ENCODE measurements at places on chromosomes 1 and 21. TPM values are rescaled to one million over a fixed set of nuclear protein-coding genes. Genes with fewer than 3 reads are reported as not detected.

The TMEM269 gene
- not detected for total RNA-seq

GRCh38 chr1:114108751-114109255, 44.9 kb downstream of the SYT6 start:
- DNase-seq: no peak

DNA sequence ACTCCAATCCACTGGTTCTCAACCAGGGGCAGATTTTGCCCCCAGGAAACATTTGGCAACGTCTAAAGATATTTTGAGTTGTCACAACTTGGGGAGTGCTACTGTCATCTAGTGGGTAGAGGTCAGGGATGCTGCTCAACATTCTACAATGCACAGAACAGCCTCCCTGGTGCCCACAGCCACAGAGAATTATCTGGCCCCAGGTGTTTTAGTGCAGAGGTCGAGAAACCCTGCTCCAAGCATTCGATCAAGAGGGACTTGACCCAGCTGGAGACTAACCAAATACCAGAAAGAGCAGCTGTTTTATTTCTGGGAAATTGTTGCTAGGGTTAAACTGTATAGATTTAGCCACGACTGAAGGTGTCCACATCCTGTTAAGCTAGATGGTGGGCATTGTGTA, 19.2 kb downstream of the CD247 start:
- DNase-seq: no peak

DNA sequence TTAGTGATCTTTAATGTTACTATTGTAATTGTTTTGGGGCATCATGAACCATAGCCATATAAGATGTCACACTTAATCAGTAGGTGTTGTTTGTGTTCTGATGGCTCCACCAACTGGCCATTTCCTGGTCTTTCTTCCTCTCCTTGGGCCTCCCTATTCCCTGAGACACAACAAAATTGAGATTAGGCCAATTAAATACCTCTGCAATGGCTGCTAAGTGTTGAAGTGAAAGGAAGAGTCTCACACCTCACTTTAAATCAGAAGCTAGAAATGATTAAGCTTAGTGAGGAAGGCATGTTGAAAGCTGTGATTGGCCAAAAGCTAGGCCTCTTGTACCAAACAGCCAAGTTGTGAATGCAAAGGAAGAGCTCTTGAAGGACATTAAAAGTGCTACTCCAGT, 30.7 kb downstream of the PPP2R5A start:
- no peak for DNase-seq

GRCh38 chr1:6426972-6427350, 2.4 kb downstream of the ESPN start:
- DNase-seq: no peak

DNA sequence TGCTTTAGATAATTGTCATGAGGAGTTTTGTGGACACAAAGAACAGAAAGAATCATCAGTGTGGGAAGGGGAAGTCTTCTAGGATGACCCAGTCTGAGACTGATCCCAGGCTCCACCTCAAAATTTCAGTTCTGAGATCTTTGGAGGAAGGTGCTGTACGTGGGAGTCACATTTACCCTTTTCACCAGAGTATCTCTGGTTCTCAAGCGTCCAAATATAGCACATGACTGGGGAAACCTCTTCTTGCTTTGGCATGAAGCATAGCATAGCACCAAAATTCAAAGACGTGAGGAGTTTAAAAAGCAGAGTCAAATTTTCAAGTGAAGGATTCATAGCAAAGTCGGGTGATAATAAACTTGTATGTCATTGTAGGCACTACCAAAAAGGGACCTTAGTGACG, 96.5 kb downstream of the LRRC53 start:
- no peak for DNase-seq

- no peak for DNase-seq
Measured at GRCh38 chr1:26540351-26540750, 10.8 kb downstream of the RPS6KA1 start.

The MAP3K7CL gene
- 1.7 TPM for total RNA-seq

DNA sequence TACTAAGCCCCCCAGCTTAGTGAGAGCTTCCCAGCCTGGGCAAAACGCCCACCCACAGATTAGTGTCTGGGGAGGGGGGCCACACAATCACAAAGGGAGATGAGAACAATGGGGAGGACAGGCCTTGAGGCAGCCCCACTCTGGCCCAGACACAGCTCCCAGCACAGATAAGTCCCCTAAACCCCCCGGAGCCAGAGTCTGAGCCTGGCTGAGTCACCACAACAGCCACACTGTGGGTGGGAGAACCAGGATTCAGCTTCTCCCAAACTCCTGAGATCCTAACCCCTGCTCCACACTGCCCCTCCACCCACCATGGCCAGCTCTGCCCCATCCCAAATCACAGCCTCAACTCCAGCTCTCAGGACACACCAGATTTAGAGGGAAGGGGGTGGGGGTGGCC, 4.2 kb downstream of the NECTIN4 start:
- DNase-seq: no peak

DNA sequence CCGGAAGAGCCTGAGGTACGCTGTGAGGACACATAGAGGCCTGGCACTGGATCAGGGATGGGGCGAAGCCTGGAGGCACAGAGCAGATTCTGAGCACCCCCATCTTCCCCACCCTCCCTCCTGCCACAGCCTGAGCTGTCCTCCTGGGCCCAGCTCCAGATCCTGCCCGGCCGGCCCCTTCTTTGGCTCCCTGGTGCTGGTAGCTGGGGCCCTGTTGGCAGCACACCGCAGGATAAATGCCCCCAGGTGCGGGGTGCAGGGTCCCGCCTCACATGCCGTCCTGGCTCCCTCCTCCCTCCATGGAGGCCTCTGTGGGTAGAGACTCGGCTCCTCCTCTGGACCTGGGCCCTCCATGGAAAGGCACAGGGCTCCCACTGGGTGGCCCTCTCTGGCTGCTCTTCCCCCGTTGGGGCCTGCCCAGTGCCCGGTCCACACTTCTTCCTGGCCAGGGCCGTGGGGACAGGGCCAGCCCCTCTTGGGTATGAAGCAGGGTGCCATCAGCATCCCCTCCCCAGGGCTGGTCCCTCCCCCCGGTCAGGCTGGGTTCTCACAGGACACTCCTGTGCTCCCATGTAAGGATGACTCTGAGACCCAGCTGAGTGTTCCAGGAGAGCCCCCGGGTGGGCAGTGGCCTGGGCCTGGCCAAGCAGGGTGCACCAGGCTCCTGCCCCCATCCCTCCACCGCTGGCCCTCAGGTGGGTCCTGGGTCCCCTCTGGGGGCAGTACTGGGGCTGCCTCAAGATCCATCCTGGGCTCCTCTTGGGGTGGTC, 1.1 kb upstream of the OBSCN start:
- DNase-seq: peak; percentile 44

Measured in right atrium auricular region (tissue), 2 donors.